CD4-positive, alpha-beta T cell (primary cell): ENCODE measurements at places on chromosomes 3 and 15.

DNA sequence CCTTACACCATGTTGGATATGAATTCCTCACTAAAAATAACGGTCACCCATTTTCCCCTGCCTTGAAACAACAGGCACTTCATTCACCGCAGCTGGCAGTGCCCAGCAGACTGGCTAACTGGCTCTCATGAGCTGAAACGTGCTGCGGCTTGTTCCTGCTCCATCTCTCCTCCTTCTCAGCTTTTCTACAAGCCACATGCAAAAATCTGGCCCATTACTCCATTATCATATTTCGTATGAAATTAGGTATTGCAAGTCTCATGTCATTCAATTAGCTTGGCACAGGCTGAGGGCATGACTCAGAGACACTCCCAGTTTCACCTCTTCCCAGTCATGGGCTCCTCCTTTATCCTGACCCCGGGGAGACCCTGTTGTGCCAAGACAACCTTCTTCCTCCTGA is 60.0 kb downstream of the MAGEF1 start:
- no peak for DNase-seq

GRCh38 chr3:175255698-175256097 is 396.6 kb downstream of the NAALADL2 start:
- DNase-seq, result no peak

GRCh38 chr3:178750639-178751300 is 214.5 kb downstream of the KCNMB2 start:
- no peak for DNase-seq

DNA sequence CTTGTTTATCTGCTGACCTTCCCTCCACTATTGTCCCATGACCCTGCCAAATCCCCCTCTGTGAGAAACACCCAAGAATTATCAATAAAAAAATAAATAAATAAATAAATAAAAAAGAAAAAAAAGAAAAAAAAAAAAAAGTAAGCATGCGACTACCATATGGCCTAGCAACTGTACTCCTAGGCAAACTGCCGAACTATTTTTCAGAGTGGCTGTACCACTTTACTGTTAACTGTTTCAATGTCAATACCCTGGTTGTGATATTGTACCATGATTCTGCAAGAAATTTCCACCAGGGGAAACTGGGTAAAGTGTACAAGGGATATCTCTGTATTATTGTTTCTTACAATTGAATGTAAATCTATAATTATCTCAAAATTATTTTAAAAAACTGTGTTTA is 41.3 kb upstream of the MAP4 start:
- DNase-seq, result no peak

- DNase-seq, result no peak
These were observed 85.6 kb downstream of the NEDD4 start for GRCh38 chr15:55907797-55908196.
